ENCODE measurements at places on chromosomes 1 and 21.

- no peak for DNase-seq
These were observed 87.3 kb upstream of the KAZN start for GRCh38 chr1:14511166-14511680.

DNA sequence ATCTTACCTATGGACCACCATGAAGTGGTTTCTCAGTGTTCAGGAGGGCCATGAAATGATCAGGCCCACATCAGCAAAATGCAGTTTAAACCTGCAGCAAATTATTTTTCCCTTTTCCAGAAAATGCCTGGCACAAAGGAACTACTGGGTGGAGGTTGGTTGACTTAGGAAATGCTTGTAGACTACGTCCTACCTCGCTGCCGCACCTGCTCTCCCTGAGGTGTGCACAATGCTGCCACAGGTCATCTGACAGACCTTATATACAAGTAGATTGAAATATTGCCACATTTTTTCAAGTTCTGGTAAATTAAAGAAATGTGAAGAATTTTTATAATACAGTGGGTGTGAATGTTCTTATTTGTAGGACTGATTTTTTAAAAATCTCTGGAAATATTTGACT lies 166.7 kb upstream of the PDE4B start:
- no peak for DNase-seq

- DNase-seq = no peak
These were observed 28.8 kb upstream of the TRIM45 start for GRCh38 chr1:117150316-117150715.

DNA sequence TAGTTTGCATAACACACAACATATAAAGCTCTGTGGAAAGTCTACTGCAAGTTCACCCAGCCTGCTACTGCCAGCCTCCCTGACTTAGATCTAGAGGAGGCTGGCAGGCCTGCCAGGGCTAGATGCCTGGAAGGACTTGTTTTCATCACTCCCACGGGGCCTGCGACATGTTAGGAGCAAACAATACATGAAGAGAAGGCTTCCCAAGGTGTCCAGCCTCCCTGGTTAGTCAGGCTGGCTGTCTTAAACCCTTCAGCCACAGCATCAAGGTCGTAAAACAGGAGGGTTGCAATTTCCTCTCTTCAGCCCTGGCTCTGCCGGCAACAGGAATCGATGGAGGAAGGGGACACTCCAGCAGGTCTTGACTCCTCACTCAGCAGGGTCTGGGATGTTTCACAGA lies 104.5 kb downstream of the NGF start:
- no peak for DNase-seq

GRCh38 chr1:205782627-205783432 lies 7.5 kb upstream of the RAB29 start:
- no peak for DNase-seq

DNA sequence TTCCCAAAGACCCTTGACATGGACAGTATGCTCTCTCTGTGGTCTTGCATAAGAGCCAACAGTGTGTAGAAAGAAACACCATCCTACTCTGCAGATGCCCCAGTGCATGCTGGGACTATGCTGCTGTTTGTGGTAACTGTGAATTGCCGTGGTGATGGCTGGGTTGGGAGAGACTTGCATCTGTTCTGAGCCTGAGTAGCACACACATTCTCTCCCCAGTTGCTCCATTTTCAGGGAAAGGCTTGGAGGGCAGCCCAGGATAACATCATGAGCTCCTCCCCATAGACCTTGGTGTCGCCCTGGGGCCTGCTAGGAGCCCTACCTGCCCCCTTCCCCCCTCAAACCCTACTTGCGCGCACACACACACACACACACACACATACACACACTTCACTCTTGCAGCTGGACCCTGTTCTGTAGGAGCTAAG lies 120.9 kb upstream of the IPO9 start:
- no peak for DNase-seq

GRCh38 chr1:91548376-91549040 lies 47.9 kb downstream of the CDC7 start:
- no peak for DNase-seq

DNA sequence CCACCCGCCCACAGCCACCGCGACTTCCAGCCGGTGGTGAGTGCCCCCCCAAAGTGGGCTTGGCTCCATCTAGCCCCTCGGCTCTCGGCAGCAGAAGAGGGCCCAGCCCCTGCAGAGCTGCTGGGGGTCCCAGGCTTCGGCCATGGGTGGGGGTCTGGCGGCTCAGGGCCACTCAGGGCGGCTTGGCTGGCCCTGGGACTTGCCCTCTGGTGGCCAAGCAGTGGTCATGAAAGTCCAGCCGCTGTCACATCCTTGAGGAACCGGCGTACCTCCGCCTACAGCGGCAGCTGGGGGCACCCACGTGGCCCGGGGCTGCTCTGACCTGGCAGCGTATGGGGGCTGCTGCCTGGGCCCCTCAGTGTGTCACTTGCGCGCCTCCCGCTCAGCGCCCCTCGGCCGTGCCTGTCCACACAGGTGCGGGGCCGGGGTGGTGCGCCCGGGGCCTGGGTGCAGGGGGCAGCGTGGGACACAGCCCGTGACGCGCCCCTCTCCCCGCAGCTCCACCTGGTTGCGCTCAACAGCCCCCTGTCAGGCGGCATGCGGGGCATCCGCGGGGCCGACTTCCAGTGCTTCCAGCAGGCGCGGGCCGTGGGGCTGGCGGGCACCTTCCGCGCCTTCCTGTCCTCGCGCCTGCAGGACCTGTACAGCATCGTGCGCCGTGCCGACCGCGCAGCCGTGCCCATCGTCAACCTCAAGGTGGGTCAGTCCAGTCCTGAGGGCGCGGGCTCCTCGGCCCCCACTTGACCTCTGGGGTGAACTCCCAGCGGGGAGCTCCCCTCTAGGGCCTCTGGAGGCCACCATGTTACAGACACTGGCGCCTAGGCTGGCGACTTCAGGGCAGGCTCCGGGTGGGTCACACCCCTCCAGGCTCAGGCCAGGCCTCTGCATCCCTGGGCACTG lies 32.4 kb downstream of the SLC19A1 start:
- no peak for DNase-seq

DNA sequence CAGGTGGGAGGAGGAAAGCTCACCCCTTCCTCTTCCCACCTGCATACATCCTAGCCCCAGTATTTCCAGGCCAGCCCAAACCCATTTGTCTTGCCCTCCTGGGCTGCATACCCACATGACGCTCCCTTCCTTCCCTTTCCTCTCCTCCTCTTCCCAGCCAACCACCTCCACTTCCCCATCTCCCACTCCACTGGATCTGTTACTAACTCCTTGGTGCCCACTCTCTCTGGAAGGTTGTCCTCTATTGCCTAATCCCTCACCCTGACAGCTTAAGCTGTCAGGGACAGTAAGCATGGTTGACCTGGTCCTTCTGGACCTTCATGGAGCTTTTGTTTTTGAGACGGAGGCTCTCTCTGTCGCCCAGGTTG lies 23.0 kb upstream of the SYNC start:
- peak; percentile 47 for DNase-seq

DNA sequence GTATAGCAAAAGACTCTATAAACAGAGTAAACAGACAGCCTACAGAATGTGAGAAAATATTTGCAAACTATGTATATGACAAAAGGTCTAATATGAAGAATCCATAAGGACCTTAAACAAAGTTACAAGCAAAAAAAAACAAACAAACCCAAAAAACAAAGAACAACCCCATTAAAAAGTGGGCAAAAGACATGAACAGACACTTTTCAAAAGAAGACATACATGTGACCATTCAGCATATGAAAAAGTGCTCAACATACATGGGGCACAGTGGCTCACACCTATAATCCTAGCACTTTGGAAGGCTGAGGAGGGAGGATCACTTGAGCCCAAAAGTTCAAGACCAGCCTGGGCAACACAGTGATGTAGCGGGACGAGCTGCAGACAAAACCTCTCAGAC lies 17.9 kb upstream of the OR2B11 start:
- no peak for DNase-seq

GRCh38 chr1:174990382-174990999 lies 9.3 kb upstream of the CACYBP start:
- no peak for DNase-seq

DNA sequence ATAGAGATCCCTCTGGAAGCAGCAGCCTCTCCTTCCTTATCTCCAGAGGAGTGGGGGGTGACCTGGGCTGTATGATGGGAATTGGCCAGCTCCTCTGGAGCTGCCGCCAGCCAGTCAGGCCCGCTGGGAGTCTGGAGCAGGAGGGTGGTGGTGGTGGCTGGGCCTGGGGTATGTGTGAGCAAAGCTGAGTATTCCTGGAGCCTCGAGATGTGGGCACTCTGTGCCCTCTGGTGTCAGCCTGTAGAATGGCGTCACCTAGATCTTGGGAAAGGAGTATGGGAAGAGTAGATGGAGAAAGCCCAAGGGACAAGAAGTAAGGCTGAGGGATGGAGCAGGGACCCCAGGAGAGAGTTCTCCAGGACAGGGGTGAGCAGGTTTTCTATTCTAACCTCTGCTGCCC lies 16.0 kb downstream of the VANGL2 start:
- DNase-seq = no peak

DNA sequence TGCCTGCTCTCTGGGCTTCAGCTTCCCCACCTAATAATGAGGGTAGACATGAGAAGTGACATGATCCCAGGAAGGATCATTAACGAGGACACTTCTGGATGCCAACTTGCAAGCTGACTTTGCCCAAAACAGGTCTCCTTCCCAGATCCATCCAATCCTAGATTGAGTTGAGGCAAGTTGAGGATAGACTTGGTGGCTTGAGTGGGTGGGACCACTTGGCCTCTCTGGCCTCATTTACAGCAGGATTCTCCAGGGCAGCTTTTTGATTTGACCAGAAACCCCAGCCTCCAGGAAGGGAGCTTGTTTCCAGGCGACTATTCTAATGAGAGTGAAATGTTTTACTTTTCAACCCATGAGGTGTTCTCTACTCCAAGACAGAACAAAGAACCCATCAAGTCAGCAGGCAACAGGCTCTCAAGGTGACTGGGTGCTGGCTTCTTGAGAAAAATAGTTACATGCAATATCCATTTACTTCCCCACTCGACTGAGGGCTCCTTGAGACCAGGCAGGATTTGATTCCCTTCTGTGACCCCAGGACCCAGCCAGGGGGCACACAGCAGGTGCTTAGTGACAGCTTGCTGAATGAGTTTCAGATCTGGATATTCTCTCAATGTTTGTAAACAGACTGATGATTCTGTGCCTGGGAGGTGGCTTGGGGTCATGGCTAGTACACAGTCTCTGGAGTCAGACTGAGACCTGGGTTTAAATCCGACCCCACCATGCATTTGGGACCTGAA lies 128.2 kb downstream of the DMRTB1 start:
- no peak for DNase-seq

- no peak for DNase-seq
These were observed 23.4 kb downstream of the ZNF281 start for GRCh38 chr1:200386416-200386815.

- no peak for DNase-seq
These were observed 10.5 kb downstream of the CERS2 start for GRCh38 chr1:150964164-150964489.

GRCh38 chr1:91655912-91656449 lies 155.3 kb downstream of the CDC7 start:
- no peak for DNase-seq
